ENCODE measurements at places on chromosomes 12 and 14.
A peak's percentile ranks its signal among the peaks of the same experiment; 100 is the strongest.

DNA sequence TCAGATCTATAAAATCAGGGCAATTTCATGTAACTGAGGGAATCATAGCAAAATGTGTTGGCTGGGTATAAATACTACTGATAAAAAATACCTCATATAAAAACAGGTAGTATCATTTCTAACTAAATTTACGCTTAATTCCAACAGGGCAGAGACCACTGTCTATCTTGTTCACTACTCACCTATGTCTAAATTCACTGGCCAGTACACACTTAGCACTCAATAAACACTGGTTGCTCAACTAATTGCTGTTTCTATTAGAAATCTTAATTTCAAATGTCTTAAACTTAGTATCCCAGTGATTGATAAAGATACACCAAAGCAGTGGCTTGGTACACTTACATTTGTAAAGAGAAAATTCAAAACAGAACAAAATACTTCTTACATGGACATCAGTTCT is 55.6 kb downstream of the HNRNPC start:
- DNase-seq = no peak

DNA sequence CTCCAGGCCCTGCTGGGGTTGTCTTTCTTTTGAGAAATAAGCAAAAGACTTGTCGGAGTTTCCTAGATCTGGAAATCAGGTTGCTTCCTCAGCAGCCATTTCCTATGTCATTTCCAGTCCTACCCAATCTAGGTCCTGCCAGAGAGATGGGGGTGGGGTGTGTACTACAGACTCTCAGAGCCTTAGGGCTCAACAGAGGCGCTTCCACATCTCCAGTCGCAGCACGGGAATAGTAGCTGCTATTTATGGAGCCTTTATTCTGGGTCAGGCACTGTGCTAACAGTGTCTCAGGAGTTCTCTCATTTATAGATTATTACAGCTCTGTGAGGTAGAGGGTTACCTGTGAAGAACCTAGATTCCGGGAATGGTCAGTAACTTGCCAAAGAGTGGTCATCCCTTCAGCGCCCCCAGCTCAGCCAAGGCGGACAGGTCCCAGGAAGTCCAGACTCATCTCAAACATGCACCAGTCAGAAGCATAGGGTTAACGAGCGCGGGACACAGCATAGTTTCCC is 21.9 kb downstream of the DHRS2 start:
- no peak for DNase-seq

- DNase-seq = no peak
These were observed 113.9 kb downstream of the RBM19 start for GRCh38 chr12:113852264-113852663.

DNA sequence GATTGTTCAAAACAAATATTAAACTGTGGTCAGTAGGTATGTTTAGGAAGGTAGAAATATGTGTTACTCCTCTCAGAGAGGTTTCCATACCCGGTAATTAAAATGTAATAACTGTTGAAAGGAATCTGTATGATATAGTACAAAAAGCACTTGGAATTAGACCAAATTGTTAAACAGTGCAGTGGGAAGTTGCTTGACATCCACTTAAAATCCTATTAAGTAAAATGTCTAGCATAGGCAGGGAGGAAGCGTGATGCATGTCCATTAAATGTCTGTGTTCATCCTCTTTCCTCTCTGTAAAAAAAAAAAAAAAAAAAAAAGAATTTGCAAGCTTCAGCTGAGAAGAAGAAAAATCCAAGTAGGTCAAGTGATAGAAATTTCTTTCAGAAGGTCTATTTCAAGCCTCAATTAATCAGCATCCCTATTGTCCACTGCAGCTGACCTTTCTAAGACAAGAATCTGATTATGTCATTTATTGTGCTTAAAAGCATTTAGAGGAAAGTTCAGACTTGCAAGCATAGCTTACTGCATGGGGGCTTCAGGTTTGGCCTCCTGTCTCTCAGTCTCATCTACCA is 265.6 kb upstream of the RGS6 start:
- DNase-seq = no peak

DNA sequence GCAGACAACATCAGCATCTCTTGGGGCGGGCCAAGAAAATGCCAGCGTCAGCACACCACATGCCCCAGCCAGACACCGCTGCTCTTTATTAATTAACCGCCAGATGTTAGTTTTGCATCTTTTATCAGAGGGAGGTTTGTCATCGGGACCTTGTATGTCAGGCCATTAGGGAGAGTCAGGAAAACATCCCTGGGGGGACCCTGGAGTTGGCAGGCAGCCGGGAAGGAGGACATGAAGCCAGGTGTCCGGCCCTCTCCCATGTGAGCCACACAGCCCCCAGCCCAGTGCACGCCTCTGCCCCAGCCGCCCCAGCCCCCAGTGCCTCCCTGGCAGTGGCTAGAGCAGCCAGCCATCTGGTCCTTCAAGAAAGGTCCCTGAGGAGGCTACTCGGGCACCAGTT is 56.9 kb upstream of the FAM222A start:
- DNase-seq = no peak

GRCh38 chr12:46517579-46517962 is 145.0 kb upstream of the SLC38A2 start:
- no peak for DNase-seq

- DNase-seq = no peak
These were observed 10.8 kb upstream of the CEBPE start for GRCh38 chr14:23129759-23130316.

GRCh38 chr12:113803759-113804140 is 162.4 kb downstream of the RBM19 start:
- DNase-seq = no peak

DNA sequence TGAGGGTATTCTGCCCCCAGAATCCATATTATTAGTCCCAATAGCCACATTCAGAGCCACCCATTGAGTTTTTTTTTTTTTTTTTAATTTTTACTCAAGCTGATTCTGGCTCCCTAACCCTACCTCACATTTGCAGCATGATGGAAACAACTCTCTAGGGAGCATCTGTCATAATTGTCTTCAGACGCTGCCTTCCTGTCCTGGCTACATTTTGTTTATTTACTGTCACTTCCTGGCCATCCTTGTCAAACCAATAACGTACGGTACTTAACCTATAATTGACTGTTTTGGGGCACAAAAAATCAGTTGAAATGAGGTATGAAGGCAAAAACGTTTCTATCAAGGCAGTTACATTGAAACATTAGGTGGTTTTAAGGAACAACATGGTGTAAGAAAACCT is 2.1 kb downstream of the GLIPR1 start:
- no peak for DNase-seq

DNA sequence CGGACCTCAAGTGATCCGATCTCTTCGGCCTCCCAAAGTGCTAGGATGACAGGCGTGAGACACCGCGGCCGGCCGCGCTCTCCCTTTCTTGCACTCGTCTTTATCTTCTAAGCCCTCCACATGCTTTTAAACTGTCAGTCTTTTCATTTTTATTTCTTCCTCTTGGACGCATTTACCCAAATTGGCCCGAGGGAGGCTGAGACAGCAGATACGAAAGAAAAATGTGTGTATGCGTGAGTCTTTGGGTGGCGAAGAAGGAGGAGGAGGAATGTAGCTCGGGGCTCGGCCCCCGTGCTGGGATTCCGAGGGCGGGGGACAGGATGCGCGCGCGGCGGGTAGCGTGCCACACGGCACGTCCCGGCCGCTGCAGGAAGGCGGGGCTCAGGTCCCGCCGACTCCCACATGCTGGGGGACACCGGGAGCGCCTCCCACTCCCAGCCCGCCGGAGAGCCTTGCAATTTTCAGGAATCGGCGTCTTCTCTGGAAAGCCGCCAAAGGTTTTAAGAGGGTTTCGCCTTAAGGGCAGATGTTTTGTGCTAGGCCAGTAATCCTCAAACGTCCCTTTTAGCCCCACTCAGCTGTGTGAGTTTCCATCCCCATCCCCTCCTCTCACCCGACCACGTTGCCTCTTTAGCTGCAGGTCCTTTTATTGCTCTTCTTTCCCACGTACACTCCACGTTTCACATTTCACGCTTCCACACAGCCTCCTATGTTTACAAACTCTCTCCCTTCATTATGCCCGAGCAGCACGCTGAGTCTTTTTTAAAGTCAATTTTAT is 34.7 kb upstream of the SLC2A3 start:
- peak; percentile 95 for DNase-seq

- peak; percentile 36 for DNase-seq
These were observed 321.4 kb upstream of the LRFN5 start for GRCh38 chr14:41285186-41285748.

DNA sequence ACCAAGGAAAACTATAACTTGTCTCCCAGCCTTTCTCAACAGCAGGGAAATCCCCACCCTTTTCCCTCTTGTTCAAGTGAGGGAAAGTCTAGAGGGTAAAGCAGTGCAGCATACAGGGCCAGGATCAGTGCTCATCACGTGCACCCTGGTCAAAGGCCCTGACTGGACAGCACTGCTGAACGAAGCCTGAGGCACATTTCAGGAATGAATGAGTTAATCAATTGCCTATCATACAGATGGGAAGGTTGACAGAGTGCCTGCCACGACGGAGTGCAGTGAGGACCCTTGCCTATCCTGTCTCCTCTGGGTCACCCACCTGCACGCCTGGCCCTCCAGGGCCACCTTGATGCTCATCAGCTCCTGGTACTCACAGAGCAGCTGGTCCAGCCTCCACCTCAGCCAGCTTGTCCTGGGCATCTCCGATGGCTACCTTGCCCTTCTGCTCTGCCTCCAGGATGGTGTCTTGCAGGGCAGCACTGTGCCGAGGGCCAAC is 11.7 kb upstream of the KRT73 start:
- no peak for DNase-seq

DNA sequence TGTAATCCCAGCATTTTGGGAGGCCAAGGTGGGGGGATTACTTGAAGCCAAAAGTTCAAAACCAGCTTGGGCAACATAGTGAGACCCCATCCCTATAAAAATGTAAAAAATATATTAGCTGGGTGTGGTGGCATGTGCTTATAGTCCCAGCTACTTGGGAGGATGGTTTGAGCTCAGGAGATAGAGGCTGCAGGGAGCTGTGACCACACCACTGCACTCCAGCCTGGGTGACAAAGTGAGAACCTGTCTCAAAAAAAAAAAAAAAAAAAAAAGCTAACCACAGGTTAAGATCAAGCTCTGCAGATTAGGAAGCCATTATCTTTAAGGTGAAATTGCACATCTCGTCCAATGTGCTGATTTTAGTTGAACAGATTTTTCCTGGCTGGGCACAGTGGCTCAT is 23.7 kb upstream of the CERS5 start:
- DNase-seq = no peak

GRCh38 chr12:6053541-6053940 is 70.9 kb downstream of the VWF start:
- peak; percentile 91 for DNase-seq

GRCh38 chr14:99377951-99378350 is 102.7 kb downstream of the SETD3 start:
- DNase-seq = no peak

DNA sequence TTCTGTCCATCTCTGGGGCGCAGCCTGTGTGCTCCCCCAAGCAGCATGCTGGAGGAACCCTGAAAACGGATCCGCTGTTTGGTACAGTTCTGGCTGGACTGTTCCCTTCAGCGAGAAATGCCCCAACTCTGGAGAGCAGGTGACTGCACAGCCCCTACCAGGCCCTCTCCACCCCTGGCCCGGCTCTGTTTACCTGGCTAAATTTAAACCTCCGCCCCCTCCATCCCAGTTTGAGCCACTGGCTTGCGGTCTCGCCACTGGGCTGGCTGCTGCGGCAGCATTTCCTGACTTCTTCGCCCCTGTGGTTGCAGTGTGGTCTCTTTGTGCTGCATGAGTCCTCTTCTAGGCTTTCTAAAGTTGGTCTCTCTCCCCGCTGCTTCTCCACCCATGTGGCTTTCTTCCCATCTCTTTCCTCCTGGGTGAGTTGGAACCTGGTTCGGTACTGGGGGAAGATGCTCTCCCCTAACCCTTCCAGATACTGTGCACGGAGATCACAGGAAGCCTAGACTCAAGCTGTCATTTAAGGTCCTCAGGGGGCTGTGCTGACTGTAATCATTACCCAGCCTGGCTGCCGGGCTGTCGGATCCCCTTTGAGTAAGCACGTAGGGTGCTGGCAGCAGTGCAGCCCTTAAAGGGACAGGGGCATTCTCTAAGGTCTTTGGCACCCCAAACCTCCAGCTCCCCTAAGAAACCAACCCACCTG is 60.6 kb downstream of the FBXL14 start:
- peak; percentile 63 for DNase-seq

- peak; percentile 25 for DNase-seq
These were observed 13.4 kb downstream of the ASB2 start for GRCh38 chr14:93962701-93963601.

DNA sequence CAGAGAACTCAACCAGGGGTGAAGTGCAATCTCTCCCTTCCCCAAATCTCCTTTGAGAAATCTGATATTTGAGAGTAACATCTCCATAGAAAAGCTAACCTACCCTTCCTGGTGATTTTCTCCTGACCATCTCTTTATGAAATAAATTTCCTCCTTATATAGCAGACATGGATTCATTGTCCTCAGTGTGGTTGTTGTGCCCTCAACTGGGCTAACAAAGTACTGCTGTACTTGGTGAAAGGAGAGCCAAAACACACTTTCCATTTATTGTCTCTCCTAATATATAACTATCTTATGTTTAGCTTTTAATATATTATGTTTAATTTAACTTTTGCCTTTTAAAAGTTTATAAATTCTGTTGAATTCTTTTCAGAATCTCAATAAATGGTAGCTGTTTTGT is 65.1 kb upstream of the SLCO1B1 start:
- DNase-seq = no peak

GRCh38 chr14:101755591-101756324 is 5.8 kb upstream of the PPP2R5C start:
- no peak for DNase-seq

GRCh38 chr12:116121453-116121871 is 156.0 kb downstream of the MED13L start:
- DNase-seq = no peak

- DNase-seq = peak; percentile 24
These were observed 10.8 kb upstream of the MED6 start for GRCh38 chr14:70611216-70611615.

GRCh38 chr14:30584058-30584630 is 25.2 kb downstream of the G2E3 start:
- DNase-seq = no peak

DNA sequence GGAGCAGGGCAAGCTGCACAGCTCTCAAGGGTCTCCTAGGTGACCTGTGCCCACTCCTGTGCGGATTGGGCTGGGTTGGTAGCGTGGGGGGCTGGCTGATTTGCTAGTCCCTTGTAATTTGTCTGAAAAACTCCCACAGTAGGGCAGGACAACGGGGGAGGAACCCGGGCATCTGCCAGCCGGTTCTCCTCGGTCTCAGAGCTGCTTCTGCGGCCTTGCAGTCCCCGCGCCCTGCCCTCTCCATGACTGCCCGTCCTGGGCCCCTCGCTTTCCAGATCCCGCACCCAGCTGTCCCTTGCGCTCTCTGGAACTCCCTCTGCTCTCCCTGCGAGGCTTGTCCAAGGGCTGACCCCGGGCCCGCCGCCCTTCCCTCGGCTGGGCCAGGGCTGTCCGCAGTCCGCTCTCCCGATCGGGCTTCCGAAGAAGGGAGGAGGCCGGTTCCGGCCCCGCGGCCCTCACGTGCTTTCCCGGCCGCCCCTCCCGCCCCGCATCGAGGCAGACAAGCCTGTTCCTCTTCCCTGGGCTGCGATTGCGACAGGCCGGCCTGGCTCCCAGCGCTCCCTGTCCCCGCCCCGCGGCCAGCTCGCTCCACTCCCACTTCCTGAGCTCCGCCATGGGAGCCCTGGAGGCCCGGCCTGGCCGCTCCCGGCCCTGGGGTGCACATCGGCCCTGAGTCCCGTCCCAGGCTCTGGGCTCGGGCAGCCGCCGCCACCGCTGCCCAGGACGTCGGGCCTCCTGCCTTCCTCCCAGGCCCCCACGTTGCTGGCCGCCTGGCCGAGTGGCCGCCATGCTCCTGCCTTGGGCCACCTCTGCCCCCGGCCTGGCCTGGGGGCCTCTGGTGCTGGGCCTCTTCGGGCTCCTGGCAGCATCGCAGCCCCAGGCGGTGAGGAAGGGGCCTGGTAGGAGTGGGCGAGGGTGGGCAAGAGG is at the start of gene LTBR:
TSS of gene LTBR (plus strand) at position 591 of the 927 bp plus-strand sequence. CDS start at position 788, 197 bp downstream.
- DNase-seq = peak; percentile 89

- DNase-seq = no peak
These were observed 170.8 kb downstream of the SNAPC1 start for GRCh38 chr14:61932974-61933373.
